Nephron progenitor cell (in vitro differentiated cells): ENCODE measurements at places on chromosomes 11 and 22.

DNA sequence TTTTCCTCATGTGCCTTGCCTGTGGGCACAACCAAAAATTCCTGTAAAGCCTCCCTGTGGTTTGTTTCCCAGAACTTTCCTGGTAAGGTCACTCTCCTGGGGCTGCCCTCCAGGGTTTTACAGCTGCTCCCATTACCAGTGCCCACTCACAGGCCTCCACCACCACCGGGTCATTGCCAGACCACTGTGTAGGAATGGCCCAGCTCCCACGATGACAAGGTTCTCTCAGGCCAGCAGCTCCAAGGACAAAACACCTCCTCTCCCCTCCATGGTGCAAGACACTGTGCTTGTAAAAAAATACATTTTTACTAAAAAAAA is 96.1 kb upstream of the AKIP1 start:
- DNase-seq = no peak

DNA sequence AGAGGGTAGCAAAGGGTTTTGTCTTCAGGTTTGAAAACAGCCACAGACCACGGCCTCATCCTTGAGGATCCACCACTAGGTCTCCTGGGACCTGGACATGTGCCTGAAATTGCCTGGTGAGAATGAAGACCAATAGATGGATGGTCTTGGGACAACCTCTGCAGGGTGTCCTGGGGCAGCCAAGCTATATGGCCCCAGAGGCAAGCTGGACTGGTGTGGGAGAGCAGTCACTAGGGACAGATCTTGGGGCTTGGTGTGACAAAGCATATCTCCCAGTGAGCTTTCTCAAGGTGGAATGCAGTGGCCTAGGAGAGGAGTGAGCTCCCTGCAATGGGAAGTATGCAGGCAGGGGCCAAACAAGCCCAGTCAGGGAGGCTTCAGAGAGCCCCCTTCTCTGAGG is 13.6 kb downstream of the P2RY6 start:
- DNase-seq = no peak

DNA sequence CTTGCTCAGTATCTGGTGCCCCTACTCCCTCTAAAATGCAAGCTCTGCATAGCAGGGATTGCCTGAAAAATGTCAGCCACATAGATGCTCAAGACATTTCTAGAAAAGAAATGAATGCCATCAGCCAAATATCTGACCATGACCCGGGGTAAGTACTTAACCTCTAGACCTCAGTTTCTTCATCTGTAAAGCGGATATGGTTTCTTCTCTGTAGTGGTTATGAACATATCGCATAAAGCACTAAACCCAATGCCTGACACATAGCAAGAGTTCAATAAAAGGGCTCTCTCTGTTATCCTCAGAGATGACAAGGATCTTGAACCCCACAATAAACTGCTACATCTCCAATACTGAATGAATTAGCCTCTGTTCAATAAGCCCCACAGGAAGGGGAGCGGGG is 122.6 kb downstream of the ABTB2 start:
- no peak for DNase-seq

- peak; percentile 49 for DNase-seq
Measured at GRCh38 chr11:128956401-128957201, 13.9 kb upstream of the TP53AIP1 start.

DNA sequence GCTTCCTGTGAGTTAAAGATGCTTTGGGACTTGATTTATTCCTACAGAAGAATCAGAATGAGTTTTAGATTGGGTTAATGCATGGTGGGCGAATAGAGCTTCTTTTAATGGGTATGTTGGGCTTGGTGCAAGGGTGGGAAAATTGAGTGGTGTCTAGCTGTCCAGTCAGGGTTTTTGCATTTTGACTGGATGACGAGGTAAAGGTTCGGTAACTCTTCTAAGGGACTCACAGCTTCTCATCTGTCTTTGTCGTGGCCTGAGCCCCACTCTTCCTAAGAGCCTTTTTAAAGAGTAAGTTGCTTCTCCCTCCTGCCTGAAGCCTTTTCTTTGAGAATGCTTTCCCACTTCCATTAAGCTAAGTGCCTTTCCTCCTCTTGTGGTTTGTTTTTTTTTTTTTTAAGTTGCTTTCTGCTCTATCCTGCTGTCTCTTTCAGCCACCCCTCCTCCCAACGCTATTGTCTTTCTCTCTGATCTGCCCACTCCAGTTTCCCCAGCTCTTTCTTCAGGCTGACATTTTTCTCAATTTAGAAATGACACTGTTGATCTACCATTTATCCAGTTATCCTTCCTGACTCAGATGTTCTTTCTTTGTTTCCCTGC is 1.1 kb downstream of the DPF2 start:
- no peak for DNase-seq

DNA sequence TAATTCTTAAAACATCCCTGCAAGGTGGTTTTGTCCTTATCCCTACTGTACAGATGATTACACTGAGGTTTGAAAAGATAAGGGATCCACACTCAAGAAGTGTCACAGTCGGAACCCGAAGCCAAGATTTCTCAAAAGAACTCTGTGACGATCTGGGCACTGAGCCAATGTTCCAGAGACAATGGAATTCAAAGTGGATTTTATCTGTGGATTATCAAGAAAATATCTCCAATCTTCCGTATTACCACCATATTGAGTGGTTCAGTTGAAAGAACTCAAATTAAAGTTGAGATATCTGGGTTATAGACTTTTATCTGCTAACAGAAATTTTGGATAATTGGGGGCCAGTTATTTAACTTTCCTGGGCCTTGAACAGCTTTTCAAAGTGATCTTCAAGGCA is 100.0 kb upstream of the GRAMD1B start:
- no peak for DNase-seq
